HS-27A (cell line): ENCODE measurements at places on chromosomes 7 and 10.

DNA sequence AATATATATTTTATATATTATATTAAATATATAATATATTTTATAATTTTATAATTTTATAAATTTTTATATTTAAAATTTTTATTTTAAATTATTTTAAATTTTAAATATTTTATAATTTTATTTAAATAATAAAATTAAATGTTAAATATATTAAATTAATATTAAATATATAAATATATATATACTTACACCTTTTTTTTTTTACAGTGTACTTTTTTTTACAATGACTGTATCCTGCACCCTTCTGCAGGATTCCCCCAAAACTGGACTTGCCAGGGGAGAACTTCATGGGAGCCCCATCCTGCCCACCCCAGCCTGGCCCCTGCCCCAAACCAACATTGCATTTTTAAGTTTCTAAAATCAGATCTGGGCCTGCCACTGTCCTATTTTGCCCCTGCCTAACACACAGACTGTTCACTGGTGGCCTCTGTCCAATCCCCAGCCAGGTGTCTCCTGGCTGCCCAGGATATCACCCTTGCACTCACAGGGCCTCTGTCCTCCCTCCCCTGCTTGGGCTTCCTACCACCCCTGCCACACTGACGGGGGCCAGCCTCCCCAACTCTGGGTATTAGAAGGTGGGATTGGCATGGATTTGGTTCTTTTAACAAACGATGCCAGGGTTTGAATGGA lies 138.0 kb downstream of the ADCY1 start:
- DNase-seq: no peak

GRCh38 chr7:82507976-82508677 lies 64.5 kb upstream of the CACNA2D1 start:
- DNase-seq: no peak

- DNase-seq: no peak
These were observed 300.8 kb downstream of the SDHAF3 start for GRCh38 chr7:97418312-97418711.

DNA sequence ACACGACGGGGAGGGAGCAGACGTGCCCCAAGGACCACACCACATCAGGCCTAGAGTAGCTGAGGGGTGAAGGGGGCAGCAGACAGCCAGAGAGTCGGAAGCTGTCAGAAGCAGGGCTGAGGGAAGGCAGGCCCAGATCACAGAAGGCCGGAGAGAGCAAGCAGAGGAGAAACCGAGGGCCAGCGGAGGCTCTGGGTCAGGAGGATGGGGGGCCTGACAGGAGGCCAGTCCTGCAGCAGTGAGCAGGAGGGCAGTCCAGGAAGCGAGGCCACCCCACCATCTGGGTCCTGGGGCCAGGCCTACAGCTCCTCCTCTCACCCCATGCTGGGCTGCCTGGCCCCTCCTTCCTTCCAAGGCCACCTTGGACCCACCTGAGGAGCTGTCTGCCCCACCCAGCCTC lies 20.3 kb downstream of the SLIT1 start:
- no peak for DNase-seq

- no peak for DNase-seq
These were observed 814 bp downstream of the HK1 start for GRCh38 chr10:69279110-69279509.

DNA sequence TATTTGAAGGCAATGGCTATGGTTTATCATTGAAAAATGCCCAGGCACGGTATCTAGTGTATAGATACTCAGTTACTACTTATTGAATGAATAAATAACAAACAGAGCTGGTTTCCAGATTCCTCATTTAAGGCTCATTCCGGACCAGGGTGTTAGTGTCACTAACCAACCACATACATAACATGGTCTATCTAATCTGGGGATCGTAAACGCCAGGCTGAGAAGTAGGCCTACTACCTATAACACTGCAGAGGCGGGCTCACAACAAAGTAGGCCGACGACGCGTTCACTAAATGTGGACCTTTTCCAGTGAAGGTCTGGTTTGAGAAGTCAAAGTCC lies 423 bp downstream of the LSM5 start:
- DNase-seq: no peak

DNA sequence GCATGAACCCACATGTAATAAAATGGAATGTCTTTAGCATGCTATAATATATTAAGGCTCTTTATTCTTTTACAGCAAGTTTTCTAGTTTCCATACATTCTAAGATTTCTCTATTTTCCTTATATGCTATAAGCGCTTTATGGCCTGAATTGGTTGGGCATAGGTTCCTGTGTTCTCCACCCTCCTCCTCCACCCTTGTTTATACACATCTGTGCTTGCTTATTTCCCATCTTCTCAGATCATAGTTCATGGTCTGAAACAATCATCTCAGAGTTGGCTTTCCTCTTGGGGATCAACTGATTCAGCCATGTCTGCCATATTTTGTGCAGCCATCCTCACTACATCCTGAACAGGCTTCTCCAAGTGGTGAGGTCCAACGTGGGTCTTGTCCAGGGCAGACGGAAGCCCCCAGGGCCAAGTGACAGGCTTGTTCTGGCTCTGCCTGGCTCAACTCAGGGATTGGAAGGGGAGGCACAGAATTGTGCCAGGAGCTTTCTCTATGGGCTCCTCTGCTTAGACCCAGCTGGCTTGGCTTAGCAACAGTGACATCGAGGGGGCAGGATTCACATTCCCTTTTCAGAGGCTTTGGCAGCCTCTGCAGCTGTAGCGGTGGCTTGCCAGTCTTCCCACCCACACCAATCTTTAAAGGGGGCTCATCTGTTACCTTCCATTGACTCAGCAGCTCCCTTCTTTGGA lies 327.3 kb downstream of the PTEN start:
- no peak for DNase-seq

- DNase-seq: no peak
These were observed 1.2 kb downstream of the TECPR1 start for GRCh38 chr7:98250789-98251188.

GRCh38 chr10:72261784-72262404 lies 11.8 kb upstream of the DDIT4 start:
- no peak for DNase-seq

DNA sequence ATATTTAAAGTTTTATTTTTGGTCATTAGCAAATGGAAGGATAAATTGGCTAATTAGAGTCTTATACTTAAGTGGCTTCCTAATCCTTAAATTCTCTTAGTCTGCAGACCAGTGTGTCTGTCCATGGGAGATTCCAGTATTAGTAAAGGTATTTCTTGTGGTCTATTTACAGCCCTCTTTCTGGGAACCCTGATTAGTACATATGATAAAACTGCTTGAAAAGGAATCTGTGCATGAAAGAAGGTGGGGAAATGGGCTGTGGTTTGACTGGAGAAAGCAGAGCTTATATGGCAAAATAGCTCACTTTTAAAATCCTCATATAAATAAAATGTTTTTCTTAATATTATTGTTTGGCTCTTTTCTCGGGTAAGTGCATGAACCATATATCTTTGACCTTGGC lies 124.5 kb upstream of the RHOBTB1 start:
- no peak for DNase-seq

DNA sequence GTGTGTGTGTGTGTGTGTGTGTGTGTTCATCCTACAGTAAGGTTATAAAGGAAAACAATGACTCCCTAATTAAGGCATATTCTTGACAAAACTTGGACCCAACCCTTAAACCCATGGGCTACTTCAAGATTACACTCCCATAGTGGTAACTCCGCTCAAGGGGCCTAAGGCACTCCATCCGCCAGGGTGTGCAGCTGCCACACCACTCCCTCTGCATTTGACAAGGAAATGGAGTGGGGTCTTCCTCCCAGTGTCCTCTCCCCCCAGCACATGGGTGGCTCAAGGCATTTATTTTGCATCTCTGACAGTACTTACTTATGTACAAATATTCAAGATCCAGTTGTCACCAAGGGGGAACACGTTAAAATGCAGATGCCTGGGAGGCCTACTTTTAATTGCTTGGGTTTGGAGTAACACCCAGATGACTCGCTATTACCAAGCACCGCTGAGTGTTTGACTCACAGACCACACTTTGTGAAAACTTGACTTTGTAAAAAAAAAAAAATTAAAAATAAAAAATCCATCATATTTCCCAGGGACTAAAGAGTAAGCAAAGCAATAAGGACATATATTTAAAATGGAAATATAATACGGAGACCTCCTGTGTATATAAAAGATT lies 53.0 kb upstream of the AGR3 start:
- DNase-seq: no peak

- no peak for DNase-seq
These were observed 217.9 kb downstream of the SKAP2 start for GRCh38 chr7:26646336-26647048.

- no peak for DNase-seq
These were observed 41.3 kb downstream of the CUX1 start for GRCh38 chr7:101858437-101859385.

DNA sequence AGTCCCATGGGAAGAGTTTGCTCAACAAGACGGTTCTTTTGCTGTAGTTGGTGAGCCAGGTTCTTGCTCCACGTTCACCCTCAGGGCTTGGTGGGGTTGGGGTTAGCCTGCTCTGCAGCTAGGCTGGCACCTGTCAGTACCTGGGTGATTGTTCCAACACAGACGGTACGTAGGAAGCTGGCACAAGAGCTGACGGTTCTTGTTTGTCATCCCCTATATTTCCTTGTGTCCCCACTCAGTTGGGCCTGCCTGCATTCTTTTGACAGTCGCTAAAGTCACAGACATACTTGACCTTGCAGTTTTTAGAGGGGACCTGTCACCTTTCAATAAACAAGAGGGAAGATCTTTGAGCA lies 40.2 kb upstream of the SYPL1 start:
- no peak for DNase-seq
